ENCODE measurements at places on chromosomes 13 and 19.

DNA sequence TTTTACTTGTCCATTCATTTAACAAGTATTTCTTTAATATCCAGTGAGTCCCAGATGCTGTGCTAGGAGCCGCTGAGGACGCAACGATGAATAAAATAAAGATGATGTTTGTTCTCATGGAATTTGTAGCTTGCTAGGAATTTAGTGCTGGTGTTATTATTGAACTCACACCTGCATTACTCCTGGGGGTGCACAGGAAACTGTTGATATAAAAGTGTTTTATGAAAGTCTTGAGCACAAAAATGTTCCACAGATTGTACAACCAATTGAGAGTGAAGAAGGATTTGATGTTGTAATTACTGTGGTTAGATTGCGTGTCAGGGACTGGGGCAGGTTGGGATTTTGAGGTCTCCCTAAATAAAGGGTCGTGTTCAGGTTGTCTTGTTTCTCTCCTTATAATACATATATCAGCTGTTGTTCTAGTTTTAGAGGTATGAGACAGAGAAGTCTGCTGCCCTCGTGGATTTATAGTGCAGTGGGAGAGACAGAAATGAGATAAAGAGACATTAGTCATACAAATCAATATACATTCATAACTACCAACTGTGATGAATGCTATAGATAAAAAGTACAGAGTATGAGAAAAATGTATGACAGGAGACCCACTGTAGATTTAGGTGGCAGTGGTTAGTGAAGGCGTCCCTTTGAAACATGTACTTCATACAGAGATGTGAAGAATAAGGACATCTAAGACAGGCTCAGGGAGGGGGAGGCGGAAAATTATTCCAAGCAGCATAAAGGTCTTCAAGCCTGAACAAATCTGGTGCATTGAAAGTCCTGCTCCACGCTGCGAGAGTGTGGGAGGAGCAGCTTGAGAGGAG is 11.3 kb downstream of the CACNG6 start:
- no peak overlapping the region for H3K4me3 ChIP-seq
- no peaks in the 10 kb centered on the region for H3K36me3 ChIP-seq
- H3K4me1 ChIP-seq, result no peaks in the 10 kb centered on the region

GRCh38 chr13:25690582-25690981 is 318.8 kb downstream of the ATP8A2 start:
- no peak overlapping the region for H3K27ac ChIP-seq
- DNase-seq, result no peak
- H3K4me3 ChIP-seq, result no peak overlapping the region
- H3K4me1 ChIP-seq, result no peaks in the 10 kb centered on the region
- H3K36me3 ChIP-seq, result no peaks in the 10 kb centered on the region

GRCh38 chr13:71325556-71325955 is 541.4 kb downstream of the DACH1 start:
- H3K4me1 ChIP-seq, result no peaks in the 10 kb centered on the region
- DNase-seq, result no peak
- H3K27me3 ChIP-seq, result no peaks in the 10 kb centered on the region
- no peak overlapping the region for H3K27ac ChIP-seq

DNA sequence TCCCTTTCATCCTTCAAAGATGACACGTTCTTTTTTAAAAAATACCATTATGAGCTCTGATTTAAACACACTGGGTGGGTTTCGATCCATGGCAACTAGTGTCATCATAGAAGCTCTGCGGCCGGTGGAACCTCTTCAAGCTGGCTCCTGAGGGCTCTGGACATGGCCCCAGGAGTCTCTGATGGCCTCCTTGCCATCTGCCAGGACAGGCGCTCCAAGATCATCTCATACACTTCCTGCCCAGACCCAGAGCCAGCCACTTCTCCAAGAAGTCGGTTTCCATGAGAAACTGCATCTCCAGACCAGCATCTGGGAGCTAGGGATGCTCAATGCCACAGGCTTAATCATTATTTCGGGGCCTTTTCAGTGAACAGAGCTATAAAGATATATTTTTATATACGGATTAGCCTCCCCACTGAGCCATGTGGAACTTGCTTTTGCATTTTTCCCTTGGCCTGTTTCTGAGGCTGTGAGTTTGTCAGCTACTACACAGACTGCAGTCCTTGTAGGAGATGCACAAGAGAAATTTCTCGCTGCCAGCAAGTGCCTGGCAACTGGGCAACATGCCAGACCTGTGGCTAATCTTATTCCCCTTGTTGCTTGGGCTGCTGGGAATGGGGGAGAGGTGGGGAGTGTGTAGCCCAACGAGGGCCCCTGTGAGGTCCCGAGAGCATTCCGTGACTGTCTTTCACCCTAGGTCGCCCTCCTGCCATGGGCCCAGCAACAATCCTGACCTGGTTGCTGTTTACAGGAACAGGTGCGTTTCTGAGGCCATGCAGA is 15.9 kb downstream of the SUGP1 start:
- peaks cover 95% of the 10 kb centered on the region for H3K36me3 ChIP-seq
- H3K4me3 ChIP-seq, result no peak overlapping the region
- H3K27me3 ChIP-seq, result no peaks in the 10 kb centered on the region
- DNase-seq, result no peak
- no peak overlapping the region for H3K27ac ChIP-seq

- peaks cover 82% of the 10 kb centered on the region for H3K4me1 ChIP-seq
- no peak for DNase-seq
- no peak overlapping the region for H3K27ac ChIP-seq
- no peak overlapping the region for H3K4me3 ChIP-seq
Observed at GRCh38 chr19:18842166-18842565, 10.4 kb downstream of the UPF1 start.

DNA sequence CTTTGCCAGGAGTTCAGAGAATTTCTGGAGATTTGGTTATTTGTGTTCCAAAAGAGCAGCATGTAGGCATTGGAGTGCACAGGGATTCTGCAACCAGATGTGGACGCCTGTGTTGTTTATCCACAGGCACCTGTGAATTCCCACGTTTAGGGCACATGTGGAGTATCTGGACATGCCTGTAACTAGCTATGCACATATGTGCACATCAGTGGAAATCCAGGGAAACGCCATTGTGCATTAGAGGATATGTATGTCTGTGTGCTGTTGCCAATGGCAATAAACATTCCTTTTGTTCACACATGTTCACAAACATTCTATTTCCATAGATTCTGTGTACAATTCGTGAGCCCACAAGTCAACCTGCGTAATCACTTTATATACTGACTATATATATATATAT is 34.7 kb downstream of the OLFM2 start:
- no peaks in the 10 kb centered on the region for H3K36me3 ChIP-seq
- no peak for DNase-seq
- peaks cover 3% of the 10 kb centered on the region for H3K4me1 ChIP-seq
- H3K4me3 ChIP-seq, result no peak overlapping the region

GRCh38 chr13:107395927-107396662 is 819.2 kb downstream of the LIG4 start:
- H3K4me1 ChIP-seq, result no peaks in the 10 kb centered on the region
- no peaks in the 10 kb centered on the region for H3K27me3 ChIP-seq
- H3K4me3 ChIP-seq, result no peak overlapping the region
- no peaks in the 10 kb centered on the region for H3K36me3 ChIP-seq
- no peak for DNase-seq

DNA sequence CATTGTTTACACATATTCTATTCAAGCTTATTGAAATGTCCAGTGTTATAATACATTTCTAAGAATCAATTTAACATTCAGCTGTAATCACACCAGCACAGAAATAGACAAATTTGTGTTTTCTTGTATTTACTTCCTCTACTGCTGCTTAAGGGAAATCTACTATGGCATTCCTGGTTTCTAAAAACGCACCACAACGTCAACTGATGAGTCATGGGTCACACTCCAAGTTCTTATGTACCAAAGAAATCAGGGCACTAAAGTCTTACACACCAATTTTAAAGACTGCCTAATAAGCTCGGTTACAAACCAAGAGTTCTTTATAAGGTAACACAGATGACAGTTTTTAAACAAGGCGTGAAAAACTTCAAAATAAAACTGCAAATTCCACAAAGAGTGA is 13.2 kb downstream of the LNX2 start:
- H3K27ac ChIP-seq, result no peak overlapping the region
- no peaks in the 10 kb centered on the region for H3K27me3 ChIP-seq
- H3K36me3 ChIP-seq, result no peaks in the 10 kb centered on the region
- no peak for DNase-seq
- peaks cover 8% of the 10 kb centered on the region for H3K4me1 ChIP-seq

- H3K4me1 ChIP-seq, result peaks cover 27% of the 10 kb centered on the region
- H3K27me3 ChIP-seq, result no peaks in the 10 kb centered on the region
- DNase-seq, result no peak
- H3K27ac ChIP-seq, result no peak overlapping the region
Observed at GRCh38 chr19:46733690-46734292, 12.1 kb upstream of the FKRP start.

DNA sequence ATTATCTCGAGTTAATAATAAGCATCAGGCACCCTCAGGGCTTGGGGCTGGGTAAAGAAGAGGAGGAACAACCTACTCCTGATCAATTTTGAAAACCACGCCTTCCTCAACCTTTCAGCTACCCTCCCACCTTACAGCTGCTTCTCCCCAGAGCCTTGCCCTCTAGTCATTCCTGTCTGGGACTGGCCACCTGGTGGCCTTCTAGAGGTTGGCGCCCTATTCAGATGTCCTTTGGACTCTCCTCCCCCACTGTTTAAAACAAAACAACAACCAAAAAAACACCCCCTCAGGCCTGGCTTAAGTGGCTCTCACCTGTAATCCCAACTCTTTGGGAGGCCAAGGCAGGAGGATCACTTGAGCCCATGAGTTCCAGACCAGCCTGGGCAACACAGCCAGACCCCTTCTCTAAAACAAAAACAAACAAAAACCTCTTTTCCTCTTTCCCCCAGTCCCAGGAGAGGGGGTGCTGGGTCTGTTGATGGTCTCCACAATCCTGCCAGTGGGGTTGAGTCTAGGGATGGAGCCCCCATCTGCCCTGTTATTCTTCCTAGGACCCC is 62.3 kb downstream of the CCDC70 start:
- no peaks in the 10 kb centered on the region for H3K4me1 ChIP-seq
- H3K27ac ChIP-seq, result no peak overlapping the region
- H3K27me3 ChIP-seq, result no peaks in the 10 kb centered on the region

- peaks cover 4% of the 10 kb centered on the region for H3K4me1 ChIP-seq
- no peaks in the 10 kb centered on the region for H3K27me3 ChIP-seq
- H3K27ac ChIP-seq, result no peak overlapping the region
- no peak for DNase-seq
Observed at GRCh38 chr19:44823373-44823698, 14.4 kb downstream of the BCAM start.

DNA sequence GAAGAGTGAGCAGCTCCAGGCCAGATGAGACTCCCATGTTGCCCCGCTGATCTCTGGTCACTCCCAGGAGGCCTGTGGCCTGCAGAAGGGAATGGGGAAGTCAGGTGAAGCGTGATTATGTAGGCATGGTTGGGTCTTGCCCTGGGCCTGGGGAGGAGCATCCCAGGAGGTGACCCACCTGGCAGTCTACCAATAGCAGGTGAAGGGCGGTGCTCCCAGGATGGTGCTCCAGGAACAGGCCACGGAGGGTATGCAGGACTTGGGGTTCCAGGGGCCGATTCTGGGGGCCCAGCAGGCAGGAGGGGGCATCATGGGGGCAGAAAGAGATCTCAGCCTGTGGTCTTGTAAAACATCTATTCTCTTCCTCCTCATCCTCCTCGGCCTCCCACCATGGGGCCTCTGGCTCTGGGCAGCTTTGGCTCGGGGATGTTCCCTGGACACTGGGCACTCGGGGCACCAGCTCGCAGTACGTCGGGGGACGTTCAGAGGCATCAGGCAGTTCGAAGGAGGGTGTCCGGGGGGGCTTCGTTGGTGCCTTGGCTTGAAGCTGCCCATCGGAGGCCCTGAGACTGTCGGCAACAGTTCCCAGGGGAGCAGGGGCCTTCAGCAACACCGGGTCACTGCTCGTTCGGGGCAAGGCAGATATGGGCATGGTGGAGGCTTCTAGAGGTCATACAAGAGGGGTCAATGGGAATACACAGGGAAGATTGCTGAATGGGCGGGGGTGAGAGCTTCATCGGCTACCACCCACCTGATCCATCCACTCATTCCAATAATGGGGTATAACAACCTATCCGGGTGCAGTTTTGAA is 12.4 kb downstream of the SH2D3A start:
- DNase-seq, result no peak
- no peaks in the 10 kb centered on the region for H3K27me3 ChIP-seq
- H3K4me1 ChIP-seq, result peaks cover 21% of the 10 kb centered on the region
- no peak overlapping the region for H3K27ac ChIP-seq
- no peak overlapping the region for H3K4me3 ChIP-seq
- H3K36me3 ChIP-seq, result peaks cover 49% of the 10 kb centered on the region

DNA sequence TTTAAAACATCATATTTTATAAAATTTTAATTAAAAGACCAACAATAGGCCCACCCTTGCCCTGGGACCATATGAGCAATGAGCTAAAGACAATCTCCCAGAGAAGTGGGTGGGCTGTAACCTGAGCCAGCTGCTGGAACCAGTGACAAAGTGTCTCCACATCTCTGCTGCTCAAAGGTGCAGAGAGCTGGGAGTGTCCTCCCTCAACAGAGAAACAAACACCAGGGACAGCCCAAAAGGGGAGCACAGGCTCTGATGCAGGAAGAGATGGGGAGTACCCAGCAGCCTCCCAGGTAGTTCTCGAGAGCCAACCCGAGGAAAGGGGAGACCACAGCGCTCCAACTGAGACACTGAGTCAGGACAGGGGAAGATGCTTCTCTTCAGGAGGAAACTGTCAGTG is 39.1 kb downstream of the DOCK9 start:
- DNase-seq, result no peak
- no peak overlapping the region for H3K27ac ChIP-seq
- H3K27me3 ChIP-seq, result no peaks in the 10 kb centered on the region
- H3K36me3 ChIP-seq, result peaks cover under 1% of the 10 kb centered on the region
- no peak overlapping the region for H3K4me3 ChIP-seq

DNA sequence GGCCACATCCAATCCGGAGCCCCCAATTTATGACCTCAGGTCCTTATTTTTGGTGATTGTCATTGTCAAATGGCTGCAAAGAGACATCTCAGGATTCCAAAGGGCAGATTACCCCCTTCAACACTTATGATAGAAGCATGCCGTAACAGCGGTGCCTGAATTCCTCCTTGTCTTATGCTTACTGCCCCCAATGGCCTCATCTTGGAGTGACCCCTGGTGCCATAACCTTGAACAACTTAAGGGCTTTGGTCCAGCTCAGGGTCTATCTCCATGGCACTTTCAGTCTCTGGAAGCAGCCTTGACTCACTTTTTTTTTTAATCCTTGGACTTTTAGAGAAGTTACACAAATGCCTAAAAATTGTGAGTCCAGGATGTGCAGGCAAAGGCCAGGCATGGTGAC is 171.6 kb upstream of the ZNF507 start:
- H3K4me3 ChIP-seq, result no peak overlapping the region
- DNase-seq, result no peak
- no peak overlapping the region for H3K27ac ChIP-seq
- no peaks in the 10 kb centered on the region for H3K36me3 ChIP-seq

- DNase-seq, result no peak
- no peaks in the 10 kb centered on the region for H3K27me3 ChIP-seq
- H3K4me3 ChIP-seq, result no peak overlapping the region
- no peaks in the 10 kb centered on the region for H3K36me3 ChIP-seq
- H3K4me1 ChIP-seq, result no peaks in the 10 kb centered on the region
Observed at GRCh38 chr13:44514278-44514677, 61.9 kb downstream of the TSC22D1 start.
